Left forelimb (tissue), 1 donor: ENCODE measurements at places on chromosomes 7 and 10.

GRCh38 chr7:127892488-127893314, 138.5 kb downstream of the LRRC4 start:
- no peak for DNase-seq

DNA sequence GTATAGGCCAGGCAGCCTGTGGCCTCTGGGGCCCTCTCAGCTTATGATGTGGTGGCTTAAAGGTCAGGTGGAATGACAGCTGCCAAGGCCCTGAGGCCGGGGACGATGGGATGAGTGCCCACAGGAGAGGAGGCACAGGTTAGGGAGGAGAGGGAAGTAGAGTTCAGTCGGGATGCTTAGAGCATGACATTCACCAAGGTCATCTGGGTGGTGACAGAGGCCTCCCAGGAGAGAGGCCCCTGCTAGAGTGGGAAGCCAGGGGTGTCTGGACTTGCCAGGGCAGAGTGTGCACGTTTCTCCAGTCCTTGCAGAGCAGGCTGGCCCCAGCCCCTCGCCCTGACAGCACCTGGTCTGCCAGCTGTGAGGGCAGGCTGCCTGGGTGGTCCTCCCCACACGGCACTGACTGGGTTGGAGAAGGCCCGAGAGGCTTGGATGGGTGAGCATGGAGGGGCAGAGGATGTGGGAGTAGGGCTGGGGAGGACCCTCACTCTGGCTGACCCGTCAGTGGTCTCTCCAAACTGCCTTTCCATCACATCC, 1.5 kb downstream of the CALHM1 start:
- no peak for DNase-seq

DNA sequence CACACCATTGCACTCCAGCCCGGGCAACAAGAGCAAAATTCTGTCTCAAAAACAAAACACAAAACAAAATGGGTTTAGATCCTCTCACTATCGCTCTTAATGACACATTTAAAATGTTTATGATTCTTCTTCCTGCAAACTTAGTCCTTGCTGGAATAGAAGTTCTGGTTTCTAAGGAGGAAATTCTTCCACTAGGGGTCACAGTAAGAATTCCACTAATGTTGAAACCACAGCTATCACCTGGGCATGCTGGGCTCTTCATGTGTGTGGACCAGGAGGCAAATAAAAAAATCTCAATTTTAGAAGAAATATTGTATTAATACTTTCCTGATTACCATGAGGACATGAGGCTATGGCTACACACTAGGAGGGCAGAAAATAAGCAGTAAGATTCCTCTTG, 915.8 kb downstream of the TYW1 start:
- DNase-seq = no peak

DNA sequence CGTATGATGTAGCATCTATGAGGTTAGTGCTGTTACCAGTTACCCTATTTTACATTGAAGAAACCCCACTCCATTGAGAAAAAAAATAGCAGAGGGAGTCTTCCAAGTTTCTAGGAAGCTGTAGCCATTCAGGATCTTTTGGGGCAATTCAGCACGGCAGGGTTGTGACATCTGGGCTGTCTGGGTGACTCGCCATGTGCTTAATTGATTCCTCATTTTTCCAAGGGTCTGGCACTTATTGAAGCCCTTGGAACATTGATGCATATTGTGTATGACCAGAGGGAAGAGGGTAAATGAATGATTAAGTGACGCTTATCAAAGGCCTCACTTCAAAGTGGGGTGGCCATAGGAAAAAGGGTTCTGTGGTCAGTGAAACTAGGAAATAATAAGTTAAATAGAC, 248.7 kb downstream of the ARHGAP12 start:
- no peak for DNase-seq
